ENCODE measurements at places on chromosomes 4 and X. TPM values are rescaled to one million over a fixed set of nuclear protein-coding genes. Genes with fewer than 3 reads are reported as not detected.

- DNase-seq, result no peak
Observed at GRCh38 chr4:3516836-3517730, 15.1 kb downstream of the LRPAP1 start.

DNA sequence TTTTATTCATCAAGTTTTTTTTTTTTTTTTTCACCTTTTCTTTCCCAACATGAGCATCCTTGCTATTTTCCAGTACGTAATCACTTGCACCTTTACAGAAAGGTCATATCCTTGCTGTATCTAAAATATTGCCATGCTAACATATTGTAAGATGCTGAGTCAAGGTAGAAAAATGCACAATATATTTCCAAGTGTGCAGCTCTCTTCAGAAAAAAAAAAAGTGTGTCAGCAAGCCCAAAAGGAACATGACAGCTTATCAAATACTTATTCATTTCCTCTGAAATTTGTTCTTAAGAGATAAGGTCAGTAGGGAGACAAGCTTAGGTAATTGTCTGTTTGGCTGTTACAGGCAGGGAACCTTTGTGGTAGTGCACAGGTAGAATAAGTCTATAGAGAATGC lies 27.0 kb downstream of the SH2D1A start:
- DNase-seq, result no peak

DNA sequence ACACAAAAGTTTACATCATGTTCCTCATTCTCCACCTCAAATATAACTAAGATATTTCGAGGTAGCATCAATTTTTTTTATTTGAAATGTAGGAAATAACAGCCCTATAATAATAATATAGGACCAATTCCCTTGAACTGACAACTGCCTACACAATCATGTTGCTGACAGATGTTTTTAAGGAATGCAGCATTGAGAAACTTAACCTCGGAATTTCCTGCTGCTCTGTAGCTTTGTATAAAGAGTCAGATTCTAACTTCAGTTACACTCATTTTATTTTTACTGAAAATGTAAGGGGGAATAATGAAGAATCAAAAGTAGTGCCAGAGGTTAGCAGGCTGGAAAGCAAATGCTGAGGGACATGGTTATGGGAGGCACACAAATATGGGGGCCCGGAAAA lies 235.8 kb downstream of the RBMX2 start:
- DNase-seq, result no peak

DNA sequence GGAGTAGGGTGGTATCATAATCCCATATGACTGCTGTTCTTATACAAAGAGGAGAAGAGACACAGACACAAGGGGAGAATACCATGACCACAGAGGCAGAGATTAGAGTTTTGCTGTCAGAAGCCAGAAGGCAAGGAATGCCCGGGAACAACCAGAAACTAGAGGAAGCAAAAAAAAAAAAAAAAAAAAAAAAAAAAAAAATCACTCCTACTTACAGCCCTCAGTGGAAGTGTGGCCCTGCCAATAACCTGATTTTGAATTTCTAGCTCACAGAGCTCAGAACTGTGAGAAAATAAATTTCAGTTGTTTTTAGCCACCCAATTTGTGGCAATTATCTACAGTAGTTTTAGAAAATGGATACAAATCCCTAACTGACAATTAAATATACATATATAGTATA lies 30.4 kb upstream of the UBE2NL start:
- DNase-seq, result no peak

DNA sequence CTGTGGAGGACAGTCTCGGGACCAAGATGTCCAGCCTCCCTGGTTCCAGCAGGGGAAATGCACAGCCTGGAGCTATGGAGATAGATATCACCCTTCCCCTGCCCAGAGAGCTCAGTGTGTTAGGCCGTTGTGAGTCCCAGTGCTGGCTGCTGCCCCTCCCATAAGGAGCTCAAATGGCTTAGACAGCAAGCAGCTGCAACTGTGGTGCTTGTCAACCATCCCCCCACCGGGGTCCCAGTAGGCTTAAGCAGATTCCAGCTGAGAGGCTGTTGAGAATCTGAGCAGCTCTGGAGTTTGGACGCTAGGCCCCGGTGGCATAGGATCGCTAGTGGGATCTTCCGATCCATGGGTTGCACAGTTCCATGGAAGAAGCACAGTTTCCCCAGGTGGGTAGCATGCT lies 181.8 kb upstream of the POF1B start:
- no peak for DNase-seq

- no peak for DNase-seq
Observed at GRCh38 chr4:76441881-76442280, 6.9 kb downstream of the SHROOM3 start.

- DNase-seq, result no peak
Observed at GRCh38 chr4:41541687-41542094, 3.7 kb downstream of the LIMCH1 start.

DNA sequence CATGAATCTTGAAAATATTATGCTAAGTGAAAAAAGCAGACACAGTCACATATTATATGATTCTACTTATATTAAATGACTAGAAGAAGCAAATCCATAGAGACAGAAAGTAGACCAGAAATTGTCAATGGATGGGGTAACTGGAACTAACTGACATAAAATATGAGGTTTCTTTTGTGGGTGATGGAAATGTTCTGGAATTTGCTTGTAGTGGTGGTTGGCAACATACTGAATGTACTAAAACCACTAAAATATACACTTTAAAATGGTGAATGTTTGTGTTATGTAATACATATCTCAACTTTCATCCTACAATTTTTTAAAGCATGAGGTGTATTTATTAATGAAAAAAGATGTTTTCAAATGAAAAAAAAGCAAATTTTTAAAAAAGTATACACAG lies 14.7 kb downstream of the CNOT6L start:
- DNase-seq, result no peak

DNA sequence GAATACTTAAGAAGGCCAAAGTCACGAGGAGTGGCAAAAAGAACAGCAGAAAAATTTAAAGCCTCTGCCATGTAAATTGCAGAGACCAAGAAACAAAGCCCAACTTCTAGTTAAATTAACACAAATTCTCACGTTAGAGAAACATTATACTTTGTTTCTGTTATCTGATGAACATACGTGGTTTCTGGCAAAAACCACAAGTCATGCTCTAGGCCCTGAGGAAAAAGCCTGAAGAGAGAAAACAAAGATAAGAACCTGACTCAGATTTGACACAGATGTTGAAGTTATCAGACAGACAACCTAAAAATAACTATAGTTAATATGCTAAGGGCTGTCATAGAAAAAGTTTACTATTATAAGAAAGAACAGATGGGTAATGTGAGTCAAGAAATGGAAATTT lies 149.1 kb upstream of the PCDH10 start:
- no peak for DNase-seq

- no peak for DNase-seq
Observed at GRCh38 chrX:55638933-55639332, 15.7 kb downstream of the FOXR2 start.

GRCh38 chrX:129682979-129683378 lies 28.2 kb upstream of the APLN start:
- no peak for DNase-seq

GRCh38 chr4:111136438-111136837 lies 513.6 kb upstream of the PITX2 start:
- no peak for DNase-seq

DNA sequence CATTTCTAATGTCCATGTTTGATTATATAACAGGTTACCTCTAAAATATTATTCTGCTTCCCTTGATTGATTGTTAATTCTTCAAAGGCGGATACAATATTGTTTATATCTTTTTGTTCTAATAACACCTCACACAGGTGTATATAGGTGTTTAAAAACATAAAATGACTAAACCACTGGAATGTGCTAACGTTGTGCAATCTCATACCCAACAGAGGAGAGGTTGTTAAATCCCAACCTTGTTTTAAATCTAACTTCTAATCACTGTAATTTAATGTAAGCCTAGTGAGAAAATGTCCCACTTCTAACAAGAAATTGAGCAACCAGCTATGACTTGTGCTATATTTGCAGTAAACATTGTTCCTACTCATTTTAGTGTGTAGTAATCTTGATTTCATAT lies 1.3 kb downstream of the ODAM start:
- DNase-seq, result no peak

GRCh38 chr4:91089178-91089577 lies 962.0 kb downstream of the CCSER1 start:
- no peak for DNase-seq

DNA sequence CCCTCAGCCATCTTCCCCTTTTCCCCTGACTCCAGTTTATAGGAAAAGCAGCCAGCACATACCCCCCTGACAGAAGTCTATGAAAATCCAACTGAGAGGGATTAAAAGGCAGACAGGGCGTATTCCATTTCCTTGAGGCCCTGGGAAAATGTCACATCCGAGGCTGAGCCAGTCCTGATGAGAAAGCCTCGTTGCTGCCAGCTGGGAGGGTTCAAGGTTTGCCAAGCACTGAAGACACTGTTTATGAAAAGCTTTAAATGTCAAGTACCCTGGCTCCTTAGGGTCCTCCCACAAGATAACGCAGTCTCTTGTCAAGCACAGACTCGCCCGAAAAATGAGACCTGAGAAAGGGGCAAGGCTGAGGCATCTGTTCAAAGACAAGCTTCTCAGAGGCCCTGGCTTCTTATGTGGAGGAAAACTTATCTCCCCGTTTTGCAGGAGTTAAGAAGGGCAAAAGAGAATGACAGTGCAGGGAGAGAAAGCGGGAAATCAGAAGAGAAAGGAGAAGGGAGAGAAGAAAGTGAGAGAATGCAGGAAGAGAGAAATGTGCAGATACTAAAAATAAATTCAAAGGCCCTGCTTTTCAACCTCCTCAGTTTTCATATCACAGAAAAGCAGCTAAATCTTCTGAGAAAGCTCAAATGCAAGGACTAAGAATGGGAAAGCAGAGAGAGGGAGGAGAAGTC lies 44.7 kb downstream of the SCD5 start:
- DNase-seq, result no peak

GRCh38 chr4:147839663-147840062 lies 107.8 kb downstream of the ARHGAP10 start:
- DNase-seq, result no peak

- peak; percentile 36 for DNase-seq
Observed at GRCh38 chrX:136879001-136879687, 1.4 kb downstream of the RBMX start.

GRCh38 chr4:157754410-157754809 lies 418.4 kb downstream of the GASK1B start:
- no peak for DNase-seq

DNA sequence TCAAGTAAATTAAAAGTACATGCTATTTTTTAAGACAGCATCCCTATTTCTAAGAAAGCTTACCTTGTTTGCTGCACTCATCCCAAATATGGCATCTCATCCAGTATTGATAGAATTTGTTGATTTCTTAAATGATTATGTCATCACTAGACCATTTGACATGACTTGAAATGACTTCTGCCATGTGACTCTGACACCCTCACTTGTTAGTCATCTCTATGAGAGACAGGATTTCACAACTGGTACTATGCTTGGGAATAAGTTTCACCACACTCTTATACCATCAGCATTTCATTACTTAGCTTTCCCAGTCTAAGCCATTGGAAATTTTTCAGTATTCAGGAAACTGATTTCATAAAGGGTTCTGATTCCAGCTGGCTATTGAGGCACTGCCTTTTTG lies 55.3 kb downstream of the TMPRSS11F start:
- DNase-seq, result no peak

- DNase-seq, result no peak
Observed at GRCh38 chrX:136635235-136635634, 12.7 kb upstream of the CD40LG start.

GRCh38 chr4:2245787-2246275 lies 3.9 kb upstream of the HAUS3 start:
- no peak for DNase-seq

DNA sequence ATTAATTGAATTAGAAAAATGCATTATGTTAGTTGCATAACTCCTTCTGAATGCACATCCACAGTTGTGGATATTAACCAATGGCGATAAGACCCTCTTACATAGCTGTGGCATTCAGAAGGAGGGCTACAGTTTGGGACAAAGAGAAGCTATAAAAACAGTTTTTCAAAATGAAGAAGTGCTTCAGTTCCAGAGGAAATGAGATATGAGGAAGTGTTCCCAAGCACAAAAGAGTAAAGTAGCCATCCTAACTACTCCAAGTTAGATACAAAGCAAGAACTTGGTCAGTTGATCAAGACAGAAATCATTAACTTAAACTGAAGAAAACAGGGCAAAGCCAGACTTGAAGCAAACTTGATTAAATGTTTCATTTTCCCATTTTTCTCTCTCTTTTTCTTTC lies 17.2 kb upstream of the ADGRL3 start:
- DNase-seq, result no peak

DNA sequence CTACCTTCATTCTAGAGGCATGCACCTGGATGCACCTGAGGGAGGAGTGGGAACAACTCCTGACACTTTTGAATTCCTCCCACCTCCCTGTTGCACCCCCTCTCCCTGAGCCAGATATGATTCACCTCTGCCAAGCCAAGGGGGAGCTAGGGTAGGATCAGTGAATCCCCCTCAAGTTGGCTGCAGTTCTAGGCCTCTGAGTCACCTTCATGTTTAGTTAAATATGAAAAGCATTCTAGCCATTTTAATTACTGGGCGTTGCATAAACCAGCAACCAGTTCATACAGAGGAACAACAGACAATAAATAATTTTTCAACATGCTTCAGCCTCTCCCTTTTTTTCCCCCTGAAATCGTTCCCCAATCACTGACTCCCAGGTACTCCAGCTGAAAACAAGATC lies 1440.2 kb downstream of the ADGRL3 start:
- DNase-seq, result no peak

DNA sequence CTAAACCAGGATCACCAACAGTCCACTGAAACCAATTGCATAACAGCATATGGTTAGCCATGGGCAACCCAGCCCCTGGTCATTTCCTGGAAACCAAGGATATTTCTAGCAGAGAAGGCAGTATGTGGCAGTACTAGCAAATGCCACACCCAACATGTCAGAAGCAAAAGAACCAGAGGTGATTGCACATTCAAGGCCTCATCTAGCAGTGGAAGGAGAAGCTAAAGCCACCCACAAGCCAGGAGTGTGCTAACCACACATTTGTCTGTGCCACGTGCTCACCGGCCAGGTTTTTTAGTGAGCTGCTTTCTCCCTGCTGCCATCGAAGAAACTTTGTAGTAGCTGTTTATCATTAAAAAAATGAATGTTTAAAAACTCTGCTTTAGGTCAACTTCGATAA lies 42.0 kb downstream of the TEC start:
- no peak for DNase-seq

GRCh38 chr4:143185253-143186107 lies 763 bp downstream of the USP38 start:
- no peak for DNase-seq

GRCh38 chr4:121165206-121165605 lies 1.1 kb upstream of the TNIP3 start:
- no peak for DNase-seq

UGT2A3 gene
- total RNA-seq, result not detected

SMIM10L2A gene
- total RNA-seq, result 0.42 TPM

ATP1B4 gene
- not detected for total RNA-seq

RIPPLY1 gene
- total RNA-seq, result not detected

MAGEA4 gene
- not detected for total RNA-seq

TACR3 gene
- total RNA-seq, result not detected

GBA3 gene
- total RNA-seq, result not detected

CXCL3 gene
- not detected for total RNA-seq

MCF2 gene
- total RNA-seq, result 0.27 TPM

GIMD1 gene
- total RNA-seq, result not detected

All from CD4-positive, CD25-positive, alpha-beta regulatory T cell (primary cell).